Activated naive CD8-positive, alpha-beta T cell treated with anti-CD3 and anti-CD28 coated beads for 36 hours (primary cell): ENCODE measurements at places on chromosomes 2 and 18. TPM values are rescaled to one million over a fixed set of nuclear protein-coding genes. Genes with fewer than 3 reads are reported as not detected.

The CXCR1 gene
- not detected for total RNA-seq

The STEAP3 gene
- 0.90 TPM for total RNA-seq

The RAX gene
- total RNA-seq, result not detected

The FAM110C gene
- total RNA-seq, result 0.16 TPM

The PLEK gene
- total RNA-seq, result 2.2 TPM

The SLC9A4 gene
- not detected for total RNA-seq

GRCh38 chr18:8657873-8658470, 47.4 kb upstream of the MTCL1 start:
- H3K27me3 ChIP-seq, result peaks cover 15% of the 10 kb centered on the region
- no peak overlapping the region for H3K27ac ChIP-seq
- no peaks in the 10 kb centered on the region for H3K36me3 ChIP-seq
- H3K4me3 ChIP-seq, result no peak overlapping the region
- DNase-seq, result no peak
- peaks cover 5% of the 10 kb centered on the region for H3K4me1 ChIP-seq

GRCh38 chr2:227643990-227644551, 22.5 kb upstream of the SCYGR5 start:
- H3K4me1 ChIP-seq, result no peaks in the 10 kb centered on the region
- DNase-seq, result no peak
- peaks cover 2% of the 10 kb centered on the region for H3K27me3 ChIP-seq
- H3K4me3 ChIP-seq, result no peak overlapping the region
- H3K36me3 ChIP-seq, result no peaks in the 10 kb centered on the region

DNA sequence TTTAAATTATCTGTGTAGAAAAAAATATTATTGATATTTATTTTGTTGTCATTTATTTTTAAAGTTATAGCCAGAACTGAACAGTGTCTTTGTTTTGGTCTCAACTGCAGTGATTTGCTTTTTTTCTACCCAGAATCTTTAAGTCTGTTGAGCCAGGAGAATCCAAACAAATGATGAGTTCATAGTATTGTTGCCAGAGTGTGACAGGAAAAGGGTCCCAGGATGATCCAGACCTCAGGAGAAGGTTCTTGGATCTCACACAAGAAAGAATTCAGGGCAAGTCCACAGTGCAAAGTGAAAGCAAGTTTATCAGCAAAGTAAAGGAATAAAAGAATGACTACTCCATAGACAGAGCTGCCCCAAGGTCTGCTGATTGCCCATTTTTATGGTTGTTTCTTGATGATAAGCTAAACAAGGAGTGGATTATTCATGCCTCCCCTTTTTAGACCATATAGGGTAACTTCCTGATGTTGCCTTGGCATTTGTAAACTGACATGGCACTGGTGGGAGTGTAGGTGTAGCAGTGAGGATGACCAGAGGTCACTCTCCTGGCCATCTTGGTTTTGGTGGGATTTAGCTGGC, 127.1 kb downstream of the AGPS start:
- H3K4me3 ChIP-seq, result no peak overlapping the region
- H3K4me1 ChIP-seq, result peaks cover 3% of the 10 kb centered on the region
- H3K27ac ChIP-seq, result no peak overlapping the region
- DNase-seq, result no peak
- peaks cover 13% of the 10 kb centered on the region for H3K36me3 ChIP-seq

- peaks cover 28% of the 10 kb centered on the region for H3K36me3 ChIP-seq
- peak overlapping the region; percentile 72 for H3K4me3 ChIP-seq
- H3K27me3 ChIP-seq, result peaks cover 3% of the 10 kb centered on the region
- no peak for DNase-seq
Observed at GRCh38 chr2:47782381-47782670, 619 bp upstream of the MSH6 start.

- peak overlapping the region; percentile 96 for H3K27ac ChIP-seq
- DNase-seq, result peak; percentile 63
- no peaks in the 10 kb centered on the region for H3K27me3 ChIP-seq
- peak overlapping the region; percentile 25 for H3K4me3 ChIP-seq
Observed at GRCh38 chr18:38940863-38941531, 1375.4 kb upstream of the CELF4 start.

DNA sequence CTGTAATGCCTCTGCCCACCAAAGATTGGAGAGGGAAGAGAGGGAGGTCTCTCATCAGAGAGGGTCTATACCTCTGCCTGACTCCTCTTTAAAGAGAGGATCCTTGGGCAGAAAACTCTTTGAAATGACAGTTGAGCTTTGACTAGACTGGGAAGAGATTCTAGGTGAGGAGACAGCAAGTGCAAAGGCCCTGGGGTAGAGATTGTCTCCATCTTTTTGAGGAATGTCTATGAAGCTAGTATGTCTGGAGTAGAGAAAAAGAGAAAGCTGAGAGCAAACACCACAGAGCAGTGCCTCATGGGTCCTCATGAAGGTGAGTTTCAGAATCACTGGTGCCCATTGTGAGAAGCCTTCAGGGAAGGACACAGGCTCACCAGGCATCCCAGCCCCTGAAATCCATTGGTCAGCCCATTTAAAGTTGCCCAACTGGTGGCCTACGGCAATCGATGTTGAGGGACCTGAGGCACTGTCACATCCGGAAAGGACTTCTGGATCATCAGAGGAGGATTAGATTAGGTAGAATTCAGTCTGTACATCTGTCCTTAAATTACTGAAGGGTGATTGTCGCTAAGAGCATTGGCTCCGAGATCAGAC, 31.5 kb downstream of the LBH start:
- H3K4me1 ChIP-seq, result peaks cover 79% of the 10 kb centered on the region
- no peaks in the 10 kb centered on the region for H3K27me3 ChIP-seq
- no peak for DNase-seq
- peaks cover 82% of the 10 kb centered on the region for H3K36me3 ChIP-seq
- H3K4me3 ChIP-seq, result no peak overlapping the region

DNA sequence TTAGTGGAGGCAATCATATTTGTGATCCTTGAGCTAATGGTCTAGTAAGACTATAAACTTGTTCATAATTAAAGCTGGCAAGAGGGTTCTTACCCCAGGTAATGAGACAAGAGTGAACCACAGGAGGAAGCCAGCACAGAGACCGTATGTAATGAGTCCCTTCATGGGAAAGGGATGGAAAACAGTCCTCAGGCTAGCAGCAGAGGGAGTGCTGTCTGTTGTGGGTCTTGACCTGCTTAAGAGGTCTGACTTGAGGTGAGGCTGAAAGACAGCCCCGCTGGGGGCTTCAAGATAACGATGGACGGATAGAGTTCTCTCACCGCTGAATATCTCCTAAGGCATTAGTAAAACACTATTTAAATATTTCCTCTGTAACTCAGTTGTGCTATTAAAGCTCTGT, 16.2 kb upstream of the POLE4 start:
- H3K27me3 ChIP-seq, result peaks cover 3% of the 10 kb centered on the region
- H3K4me1 ChIP-seq, result peaks cover 12% of the 10 kb centered on the region
- no peak overlapping the region for H3K27ac ChIP-seq
- H3K4me3 ChIP-seq, result no peak overlapping the region

- no peak for DNase-seq
- no peaks in the 10 kb centered on the region for H3K36me3 ChIP-seq
- H3K27ac ChIP-seq, result no peak overlapping the region
Observed at GRCh38 chr2:235669983-235670962, 176.4 kb downstream of the AGAP1 start.

DNA sequence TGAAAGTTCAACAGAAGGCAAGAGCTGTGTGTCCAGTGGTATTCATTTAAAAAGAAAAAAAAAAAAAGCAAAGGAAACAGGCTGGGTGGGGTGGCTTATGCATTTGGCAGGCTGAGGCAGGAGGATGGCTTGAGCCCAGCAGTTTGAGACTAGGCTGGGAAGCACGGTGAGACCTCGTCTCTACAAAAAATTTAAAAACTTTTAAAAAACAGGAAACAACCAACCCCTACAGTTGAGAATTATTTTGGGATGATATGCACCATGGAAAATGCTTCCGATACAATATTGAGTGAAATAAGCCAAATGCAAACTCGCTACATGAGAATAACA, 31.2 kb downstream of the PTPN18 start:
- peaks cover 7% of the 10 kb centered on the region for H3K4me1 ChIP-seq
- H3K36me3 ChIP-seq, result peaks cover under 1% of the 10 kb centered on the region
- peaks cover 8% of the 10 kb centered on the region for H3K27me3 ChIP-seq
- DNase-seq, result no peak

- H3K4me3 ChIP-seq, result no peak overlapping the region
- no peak for DNase-seq
- H3K27me3 ChIP-seq, result no peaks in the 10 kb centered on the region
- peaks cover 15% of the 10 kb centered on the region for H3K36me3 ChIP-seq
- H3K27ac ChIP-seq, result peak overlapping the region; percentile 72
Observed at GRCh38 chr18:23540867-23541266, 37.6 kb downstream of the RMC1 start.
